Activated CD4-positive, alpha-beta T cell treated with anti-CD3 and anti-CD28 coated beads, Interleukin-10, Interleukin-2, amounts not matched to agents 100 ng/mL and 50 ng/mL, durations not matched to agents 16 hours and 8 hours (primary cell): ENCODE measurements at places on chromosomes 7 and 10.

DNA sequence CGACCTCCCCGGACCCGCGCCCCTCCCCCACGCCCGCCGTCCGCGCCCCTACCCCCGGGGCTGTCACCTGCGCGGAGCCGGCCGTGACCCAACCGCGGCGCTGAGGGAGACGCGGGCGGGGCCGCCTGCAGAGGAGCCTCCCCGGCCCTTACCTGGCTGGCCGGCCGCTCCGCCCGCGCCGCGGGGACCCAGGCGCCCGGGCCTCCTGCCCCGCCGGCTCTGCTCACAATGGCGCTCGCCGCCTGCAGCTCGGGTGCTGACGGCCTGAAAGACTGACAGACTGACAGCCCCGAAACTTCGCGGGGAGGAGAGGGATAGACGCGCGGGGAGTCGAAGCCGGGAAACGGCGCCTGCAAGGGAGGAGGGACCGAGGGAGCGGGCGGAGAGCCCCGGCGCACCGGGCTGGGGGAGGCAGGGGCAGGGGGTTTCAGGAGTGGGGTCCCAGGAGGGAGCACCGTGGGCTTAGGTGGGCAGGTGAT, 393 bp downstream of the ZNF467 start:
- no peak for DNase-seq

DNA sequence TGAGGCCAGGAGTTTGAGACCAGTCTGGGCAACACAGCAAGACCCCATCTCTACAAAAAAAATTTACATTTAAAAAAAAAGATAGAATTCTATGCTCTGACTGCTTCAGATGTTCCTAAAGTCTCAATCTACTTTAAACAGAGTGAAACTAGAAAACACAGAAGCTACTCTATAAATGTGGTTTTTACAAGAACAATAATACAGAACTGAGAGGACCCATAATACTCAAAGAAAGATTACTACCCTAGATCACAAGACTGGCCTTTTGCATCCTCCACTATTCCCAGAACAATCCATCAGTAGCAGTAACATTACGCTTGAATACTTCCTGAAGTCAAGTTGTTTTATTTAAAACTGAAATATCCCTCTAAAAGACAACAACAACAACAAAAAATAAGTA, 119.4 kb downstream of the ZFAND4 start:
- DNase-seq, result no peak

DNA sequence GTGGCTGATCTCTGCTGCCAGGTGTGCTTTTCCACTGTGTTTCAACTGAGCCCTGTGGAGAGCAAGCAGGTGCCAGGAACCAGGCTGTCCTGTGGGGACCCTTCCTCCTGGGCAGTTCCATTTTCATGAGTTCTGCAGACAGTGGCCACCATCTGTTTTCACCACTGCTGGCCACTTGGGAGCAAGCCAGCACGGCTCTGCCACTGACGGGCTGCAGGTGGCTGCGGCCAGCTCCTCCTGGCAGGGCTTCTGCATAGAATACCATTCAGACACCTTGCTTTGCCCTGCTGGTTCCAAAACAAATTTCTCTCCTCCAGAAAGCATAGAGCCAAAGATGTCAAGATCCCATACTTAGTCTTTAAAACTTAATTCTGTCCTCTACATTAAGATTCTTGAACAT, 48.3 kb downstream of the LANCL2 start:
- DNase-seq, result no peak

DNA sequence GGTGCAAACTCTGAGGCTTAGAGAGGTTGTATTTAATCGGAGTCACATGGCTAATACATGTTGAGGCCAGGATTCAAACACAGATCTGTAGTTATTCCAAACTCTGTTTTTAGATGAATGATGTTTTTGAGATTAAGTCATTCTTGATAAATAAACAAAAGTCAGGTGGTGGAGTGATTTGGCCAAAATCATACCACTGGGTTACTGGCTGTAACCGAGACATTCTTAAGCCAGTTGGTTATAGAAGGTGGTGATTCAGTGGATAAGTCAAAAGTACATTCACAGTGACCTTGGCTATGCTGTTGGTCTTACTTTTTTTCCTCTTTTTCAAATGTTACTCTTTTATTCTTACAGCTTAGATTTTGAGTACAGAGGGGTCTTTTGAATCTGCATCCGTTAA, 361.4 kb downstream of the KIF20B start:
- no peak for DNase-seq

- DNase-seq, result no peak
These were observed 384.2 kb upstream of the LRGUK start for GRCh38 chr7:133742709-133743538.

DNA sequence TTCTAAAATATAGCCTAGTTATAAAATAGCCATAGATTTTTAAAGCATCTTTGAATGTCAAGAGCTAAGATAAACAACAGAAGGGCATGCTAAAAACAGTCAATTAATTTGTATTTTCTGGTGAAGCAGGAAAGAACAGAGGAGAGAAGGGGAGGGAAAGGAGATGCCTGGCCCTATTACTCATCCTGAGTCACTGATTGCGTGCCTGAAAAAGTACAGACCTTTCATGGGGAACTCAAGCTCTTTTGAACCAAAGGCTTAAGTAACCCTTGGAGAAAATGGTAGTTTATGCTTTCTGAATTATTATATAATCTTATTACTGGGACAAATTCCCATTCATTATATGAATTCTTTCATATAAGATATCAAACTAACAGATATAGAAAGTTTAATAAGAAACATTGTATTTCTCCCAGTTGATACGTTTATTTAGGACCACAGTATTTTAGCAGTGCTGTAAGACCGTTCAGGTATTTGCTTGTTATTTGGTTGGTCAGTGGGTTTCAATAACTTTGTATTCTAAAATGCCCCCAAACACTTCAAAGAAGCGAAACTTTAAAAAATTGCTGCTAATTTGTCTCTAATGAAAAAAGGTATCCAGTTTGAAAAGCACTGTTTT, 151.3 kb downstream of the HGF start:
- DNase-seq, result no peak

DNA sequence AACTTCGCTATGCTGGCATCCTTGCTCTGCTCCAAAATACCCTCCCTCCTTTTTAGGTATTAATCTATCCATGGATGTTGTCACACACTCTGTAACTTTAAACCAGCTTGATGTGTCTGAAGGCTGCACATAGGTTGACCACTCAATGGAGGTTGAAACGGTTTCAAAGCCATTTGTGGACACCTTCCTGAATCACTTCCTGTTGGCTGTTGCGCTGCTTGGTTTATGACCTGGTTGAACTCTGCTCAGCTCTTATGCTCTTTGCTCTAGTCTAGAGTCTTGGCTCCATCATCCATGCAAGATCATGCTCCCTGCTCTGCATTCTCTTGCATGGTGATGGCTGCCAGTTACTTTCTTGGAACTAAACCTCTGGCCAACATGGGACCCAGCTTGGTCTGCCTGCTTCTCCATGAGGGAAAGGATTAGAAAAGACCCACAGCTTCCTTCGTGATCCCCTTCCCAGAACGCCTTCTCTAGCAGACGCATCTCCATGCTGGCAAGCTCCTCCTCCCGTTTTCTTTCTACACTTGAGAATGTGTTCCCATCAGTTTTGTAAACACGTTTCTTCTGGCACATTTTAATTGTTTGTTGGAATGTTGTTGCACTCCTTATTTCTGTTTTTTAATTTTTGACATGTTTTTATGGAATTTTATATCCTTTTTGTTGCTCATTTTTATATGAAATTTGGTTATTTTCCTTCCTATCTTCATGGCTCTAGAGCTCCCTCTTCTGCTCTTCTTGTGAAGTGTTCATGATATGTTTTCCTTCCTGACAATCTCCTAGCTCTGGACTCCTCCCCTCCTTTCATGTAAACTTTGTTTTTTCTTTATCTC, 149.8 kb downstream of the XPNPEP1 start:
- DNase-seq, result peak; percentile 11

GRCh38 chr7:116171094-116171493, 39.2 kb upstream of the TES start:
- DNase-seq, result no peak

- DNase-seq, result no peak
These were observed 2.9 kb upstream of the PALD1 start for GRCh38 chr10:70475661-70476060.

DNA sequence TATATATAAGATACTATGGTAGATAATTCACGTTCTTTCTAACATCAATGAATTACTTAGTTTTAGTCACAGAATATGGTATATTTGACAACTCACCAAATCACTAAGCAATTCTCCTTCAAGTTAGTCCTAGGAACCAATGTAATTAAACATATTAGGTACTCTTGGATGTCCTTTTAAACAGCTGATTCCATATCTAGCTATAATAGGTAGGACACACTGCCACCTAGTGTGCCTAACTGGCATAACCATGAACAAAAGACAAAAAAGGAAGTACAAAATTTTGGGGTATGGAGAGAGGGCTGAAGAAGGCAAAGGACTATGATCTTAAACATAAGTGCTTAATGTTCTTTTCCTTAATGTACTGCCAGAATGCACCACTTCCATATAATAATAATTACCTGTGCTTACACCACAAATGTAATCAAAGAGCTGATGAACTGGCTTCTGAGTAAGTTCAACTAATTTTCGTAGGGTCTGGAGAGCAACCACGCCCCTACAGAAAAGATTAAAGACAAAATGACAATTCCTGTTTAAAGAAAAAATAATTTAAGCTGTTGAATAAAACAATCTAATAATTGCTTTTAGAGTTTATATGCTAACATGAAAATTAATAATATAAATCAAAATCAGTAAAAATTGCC, 28.7 kb downstream of the PNPLA8 start:
- DNase-seq, result peak; percentile 53

GRCh38 chr7:47988496-47989386, 9.3 kb upstream of the HUS1 start:
- peak; percentile 20 for DNase-seq

DNA sequence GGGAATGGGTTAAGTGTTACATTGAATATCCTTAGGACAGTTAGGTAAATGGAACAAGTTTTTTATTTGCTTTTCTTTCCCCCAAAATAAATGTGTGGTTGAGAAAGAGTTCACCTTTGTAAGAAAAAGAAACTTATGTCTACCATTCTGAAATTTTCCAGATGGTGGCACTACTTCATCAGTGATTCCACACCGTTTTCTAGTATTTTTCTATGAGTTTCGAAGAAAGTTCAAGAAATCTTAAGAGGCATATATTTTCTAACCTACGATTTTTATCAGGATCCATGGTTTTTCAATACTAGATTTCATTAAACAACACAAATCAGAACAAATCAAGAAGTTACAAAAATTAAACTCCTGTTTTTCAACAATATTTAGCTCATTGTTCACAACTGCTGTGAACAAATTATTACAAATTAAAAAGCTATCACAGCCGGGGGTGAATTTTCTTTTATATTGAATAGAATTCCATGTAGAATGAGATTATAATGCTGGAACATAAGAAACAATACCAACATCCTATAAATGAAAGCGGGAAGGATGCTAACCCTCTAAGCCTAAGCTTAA, 163.1 kb upstream of the NPVF start:
- no peak for DNase-seq
